Sciatic nerve (tissue), 2 donors: ENCODE measurements at places on chromosomes 5 and 9.

GRCh38 chr9:125428060-125428901, 166.7 kb downstream of the GAPVD1 start:
- no peak for DNase-seq

- DNase-seq, result no peak
Measured at GRCh38 chr5:117461403-117461802, 886.8 kb upstream of the SEMA6A start.

DNA sequence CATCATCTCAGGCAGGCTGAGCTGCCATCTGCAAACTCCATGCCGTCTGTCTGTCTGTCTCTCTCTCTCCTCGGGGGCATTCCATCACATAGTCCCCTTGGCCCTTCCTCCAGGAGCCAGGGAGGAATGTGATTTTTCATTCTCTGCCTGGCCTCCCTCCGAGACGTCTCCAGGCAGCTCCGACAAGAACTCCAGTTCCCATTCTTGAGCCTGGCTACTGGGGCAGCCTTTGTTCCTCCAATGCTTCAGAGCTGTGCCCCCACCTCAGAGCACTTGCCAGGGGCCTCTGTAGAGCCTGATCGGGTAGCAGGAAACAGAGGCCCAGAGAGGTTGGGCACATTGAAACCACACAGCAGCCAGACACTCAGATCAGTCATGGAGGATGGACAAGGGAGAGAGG, 74.0 kb downstream of the COL27A1 start:
- no peak for DNase-seq

- DNase-seq, result no peak
Measured at GRCh38 chr5:96439477-96440184, 6.6 kb upstream of the PCSK1 start.

DNA sequence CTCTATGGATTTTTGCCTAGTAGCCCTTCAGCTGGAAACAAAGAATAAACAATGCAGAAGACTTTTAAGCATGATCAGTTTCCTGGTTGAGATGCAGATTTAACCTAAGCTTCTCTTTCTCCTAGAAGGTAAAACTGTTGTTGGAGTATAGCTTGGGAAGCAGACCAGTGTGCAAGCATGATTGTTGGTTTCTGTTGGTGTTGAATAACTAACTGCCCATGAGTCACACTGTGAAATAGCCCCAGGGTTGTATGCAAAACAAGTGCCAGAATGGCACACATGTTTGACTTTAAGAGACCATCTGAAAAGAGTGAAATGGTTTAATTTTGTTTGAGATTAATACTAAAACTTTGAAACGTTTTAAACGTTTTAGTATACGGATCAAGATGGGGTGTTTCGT, 227.1 kb downstream of the ARHGEF28 start:
- no peak for DNase-seq

GRCh38 chr9:13556656-13557055, 277.2 kb upstream of the MPDZ start:
- DNase-seq, result no peak

- no peak for DNase-seq
Measured at GRCh38 chr9:131809941-131810344, 70.1 kb upstream of the RAPGEF1 start.

DNA sequence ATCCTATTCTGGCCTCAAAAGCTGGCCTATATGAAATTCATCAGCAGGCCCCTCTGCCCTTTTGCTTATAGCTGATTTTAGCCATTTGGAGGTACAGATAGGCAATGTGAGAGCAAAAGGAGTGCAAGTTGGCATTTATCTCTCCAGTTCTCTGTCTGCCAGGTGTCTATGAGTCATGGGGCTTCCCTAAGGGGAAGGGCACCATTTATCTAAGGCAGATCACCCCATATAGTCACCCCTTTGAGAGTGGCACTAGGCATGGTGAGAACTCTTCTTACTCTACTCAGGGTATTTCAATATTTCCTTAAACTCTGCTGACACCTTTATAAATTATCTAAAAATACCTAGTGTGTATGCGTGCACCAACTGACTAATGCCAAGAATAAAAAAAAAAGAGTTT, 314.7 kb upstream of the CDH6 start:
- no peak for DNase-seq

GRCh38 chr5:37662789-37663485, 176.9 kb downstream of the GDNF start:
- no peak for DNase-seq

DNA sequence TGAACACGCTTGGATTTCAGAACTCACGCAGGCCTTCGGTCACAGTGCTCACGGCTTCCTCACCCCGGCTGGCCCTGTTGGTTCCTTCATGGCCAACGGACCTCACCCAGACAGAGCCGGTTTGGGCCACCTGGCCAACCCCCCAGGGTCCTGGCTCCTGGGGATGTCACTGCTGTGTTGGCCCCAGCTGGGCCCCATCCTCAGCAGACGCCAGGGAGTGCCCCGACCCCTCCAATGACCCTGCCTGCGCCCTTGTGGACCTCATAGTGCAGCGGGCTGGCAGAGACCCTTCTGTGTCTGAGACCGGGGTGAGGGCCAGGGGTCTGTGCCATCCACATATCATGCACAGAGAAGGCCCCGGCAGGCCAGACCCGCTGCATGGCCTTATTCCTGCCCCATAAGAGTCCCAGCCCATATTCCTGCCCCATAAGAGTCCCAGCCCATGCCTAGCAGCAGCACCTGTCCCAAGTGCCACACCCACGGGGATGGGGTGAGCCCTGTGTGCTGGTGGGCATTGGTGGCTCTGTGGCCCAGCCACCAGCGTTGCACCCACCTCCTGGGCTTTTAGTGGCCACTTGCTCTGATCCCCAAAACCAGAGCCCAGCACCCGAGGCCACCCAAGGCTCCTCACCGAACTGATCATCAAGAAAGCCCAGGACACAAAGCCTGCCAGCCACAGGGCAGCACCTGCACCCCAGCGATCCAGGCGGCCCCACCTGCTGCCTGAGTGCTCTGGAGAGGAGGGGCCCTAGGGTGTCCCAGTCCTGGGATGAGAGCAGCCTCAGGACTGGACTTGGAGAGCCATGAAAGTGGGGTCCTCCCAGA, 1.3 kb upstream of the LPCAT1 start:
- peak; percentile 59 for DNase-seq

- DNase-seq, result no peak
Measured at GRCh38 chr5:124457101-124457500, 289.3 kb downstream of the ZNF608 start.

DNA sequence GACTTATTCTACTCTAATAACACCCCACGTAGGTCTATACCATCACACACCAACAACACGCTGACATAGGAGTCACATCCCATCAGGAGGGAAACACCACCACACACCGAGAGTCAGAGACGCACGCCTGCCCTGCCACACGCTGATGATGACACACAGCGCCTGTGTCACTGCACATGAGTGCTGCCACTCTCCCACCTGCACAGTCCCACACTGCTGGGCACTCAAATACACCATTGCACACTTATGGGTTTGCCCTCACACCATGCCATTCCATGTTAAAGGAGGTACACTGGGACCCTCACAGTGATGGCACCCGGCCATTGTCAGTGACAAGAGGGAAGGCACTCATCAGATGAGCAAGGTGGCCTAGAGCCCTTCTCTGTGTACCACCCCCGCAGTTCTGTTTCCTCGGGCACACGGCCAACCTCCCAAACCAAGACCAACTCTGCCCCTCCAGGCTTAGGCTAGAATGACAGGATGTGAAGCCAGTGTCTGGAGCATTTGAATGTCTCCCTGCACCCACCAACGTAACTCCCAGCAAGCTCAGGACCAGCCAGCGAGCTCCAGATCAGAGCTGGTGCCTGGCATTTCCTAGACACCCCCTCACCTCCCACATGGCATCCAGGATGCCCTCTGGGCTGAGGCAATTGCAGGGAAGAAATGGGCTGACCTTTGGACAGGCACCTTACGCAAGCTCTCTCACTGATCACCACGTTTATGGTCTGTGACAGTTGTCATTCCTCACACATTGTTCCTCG, 3.6 kb upstream of the CPLX2 start:
- no peak for DNase-seq

GRCh38 chr5:1050423-1051365, 42.1 kb downstream of the NKD2 start:
- DNase-seq, result no peak

DNA sequence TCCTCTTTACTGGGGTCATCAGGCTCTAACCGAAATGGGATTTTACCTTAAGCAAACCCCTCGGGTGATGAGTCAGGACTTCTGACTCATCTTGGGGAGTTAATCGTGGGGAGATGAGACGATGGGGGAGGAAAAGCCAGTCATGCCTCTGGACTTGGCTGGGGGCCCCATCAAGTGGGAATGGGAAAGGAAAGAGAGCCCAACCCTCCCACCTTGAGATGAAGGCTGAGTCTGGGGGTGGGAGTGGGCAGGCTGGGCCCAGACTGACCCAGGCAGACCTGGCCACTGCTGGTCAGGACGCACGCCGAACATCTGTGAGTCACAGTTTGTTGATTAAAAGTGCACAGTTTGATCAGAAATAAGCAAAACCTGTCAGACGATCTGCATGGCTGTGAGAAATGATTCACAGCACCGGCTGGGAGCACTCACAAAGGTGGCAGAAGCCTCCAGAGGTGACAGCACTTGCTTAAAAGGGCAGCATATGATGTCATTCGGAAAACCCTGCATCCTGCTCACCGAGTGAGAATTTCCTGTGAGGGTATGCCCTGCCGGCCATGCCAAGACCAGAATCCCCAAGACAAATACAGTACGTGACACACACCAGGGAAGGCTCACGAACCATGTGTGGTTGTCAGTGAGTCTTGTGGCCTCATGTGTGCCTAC, 50.0 kb upstream of the SLC25A51 start:
- DNase-seq, result no peak

DNA sequence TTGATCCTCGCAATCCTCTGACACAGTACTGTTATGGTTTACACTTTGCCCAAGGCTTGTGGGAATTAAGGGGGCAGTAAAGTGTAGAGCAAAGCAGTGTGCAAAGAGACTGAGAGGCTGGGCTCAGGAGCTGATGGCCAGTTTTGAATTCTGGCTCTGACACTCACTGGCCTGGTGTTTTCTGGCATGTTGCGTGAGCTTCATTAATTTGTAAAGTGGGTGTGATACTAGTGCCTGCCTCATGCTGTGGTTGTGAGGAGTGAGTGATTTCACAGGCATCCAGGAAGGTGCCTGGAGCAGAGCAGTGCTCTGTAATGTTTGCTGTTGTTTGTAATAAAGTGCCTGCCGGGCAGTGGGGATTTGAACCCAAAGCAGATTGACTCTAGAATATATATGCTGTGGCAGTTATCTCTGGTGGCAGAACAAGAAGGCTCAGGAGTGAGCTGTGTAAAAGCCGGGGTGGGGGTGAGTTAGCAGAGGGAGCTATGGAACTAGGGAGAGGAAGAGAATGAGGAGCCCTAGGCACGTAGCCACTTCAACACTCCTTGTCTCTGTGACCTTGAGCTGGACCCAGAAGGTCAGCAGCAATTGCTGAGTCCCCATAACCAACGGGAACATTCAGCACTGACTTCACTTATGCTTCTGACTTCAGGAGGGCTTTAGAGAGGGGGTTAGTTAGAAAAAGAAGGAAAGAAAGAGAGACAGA, 108.5 kb downstream of the DOCK2 start:
- DNase-seq, result no peak

GRCh38 chr5:60809891-60810425, 34.1 kb downstream of the ELOVL7 start:
- DNase-seq, result no peak

- DNase-seq, result no peak
Measured at GRCh38 chr5:112117551-112117950, 301.5 kb downstream of the EPB41L4A start.

DNA sequence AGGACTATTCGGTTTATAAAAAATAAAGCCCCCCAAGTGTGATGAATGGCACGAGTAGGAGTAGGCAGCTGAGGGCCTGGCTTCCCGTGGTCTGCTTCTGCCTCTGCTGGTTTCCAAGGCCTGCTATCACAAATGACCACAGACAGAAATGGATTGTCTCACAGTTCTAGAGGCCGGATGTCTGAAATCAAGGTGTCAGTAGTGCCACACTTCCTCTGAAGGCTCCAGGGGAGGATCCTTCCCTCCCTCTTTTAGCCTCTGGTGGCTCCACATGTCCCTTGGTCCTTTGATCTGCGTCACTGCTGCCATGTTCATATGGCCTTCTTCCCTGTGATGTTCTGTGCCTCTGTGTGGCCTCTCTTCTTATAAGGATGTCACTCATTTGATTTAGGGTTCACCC, 15.1 kb downstream of the PRKACG start:
- DNase-seq, result no peak

- no peak for DNase-seq
Measured at GRCh38 chr5:119302916-119303897, 52.6 kb upstream of the TNFAIP8 start.

DNA sequence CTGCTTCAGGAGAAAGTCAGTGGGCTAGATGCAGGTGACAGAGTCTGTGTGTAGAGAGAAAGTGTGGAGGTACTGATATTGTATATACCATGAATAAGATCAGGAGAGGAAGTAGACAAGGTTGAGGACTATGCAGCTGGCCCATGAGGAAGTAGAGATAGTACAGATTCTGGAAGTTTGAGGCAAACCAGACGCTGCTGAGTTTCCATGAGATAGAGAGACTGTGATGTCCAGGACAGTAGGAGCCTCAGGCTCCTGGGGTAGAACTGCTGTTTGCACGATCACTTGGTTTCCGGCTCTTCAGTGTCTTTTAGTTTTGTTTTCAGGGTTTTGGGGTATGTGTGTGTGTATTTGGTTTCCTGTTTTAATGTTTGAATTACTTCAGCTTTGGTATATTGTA, 13.6 kb downstream of the OTULINL start:
- DNase-seq, result no peak

- no peak for DNase-seq
Measured at GRCh38 chr9:2012347-2012746, 2.8 kb upstream of the SMARCA2 start.

DNA sequence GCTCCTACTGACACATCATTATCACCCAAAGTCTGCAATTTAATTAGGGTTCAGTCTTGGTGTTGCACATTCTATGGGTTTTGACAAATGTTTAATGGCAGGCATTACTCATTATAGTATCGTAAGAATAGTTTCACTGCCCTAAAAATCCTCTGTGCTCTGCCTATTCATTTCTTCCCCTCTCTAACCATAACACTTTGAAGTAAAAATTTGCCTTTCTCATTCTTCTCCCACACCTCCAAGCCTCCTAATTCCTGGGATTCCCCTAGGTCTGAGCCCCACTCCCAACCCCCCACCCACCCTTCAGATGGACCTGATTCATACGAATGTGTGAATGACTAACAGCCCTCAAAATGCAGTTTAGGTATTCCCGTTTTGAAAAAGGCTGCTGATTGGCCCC, 18.4 kb downstream of the ENC1 start:
- DNase-seq, result no peak

DNA sequence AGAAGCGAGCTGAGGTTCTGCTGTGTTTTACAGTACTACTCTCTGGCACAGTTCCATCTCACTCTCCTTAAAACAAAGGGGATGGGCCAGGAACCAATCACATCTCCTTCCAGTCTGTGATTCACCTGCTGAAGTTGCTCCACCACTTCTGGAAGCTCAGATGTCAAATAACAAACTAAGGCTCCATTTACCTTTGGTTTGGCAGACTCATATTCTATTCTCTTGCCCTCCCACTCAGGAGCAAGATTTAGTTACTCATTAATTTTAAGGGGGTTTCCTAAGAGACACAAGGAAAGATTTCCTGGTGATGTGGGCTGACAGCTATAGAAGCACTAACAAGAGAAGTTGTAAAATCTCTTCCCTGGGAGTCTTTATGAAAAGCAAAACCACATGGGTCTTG, 37.8 kb upstream of the KIF2A start:
- DNase-seq, result no peak

GRCh38 chr5:159422361-159422760, 92.1 kb upstream of the IL12B start:
- DNase-seq, result no peak

GRCh38 chr9:87371795-87372355, 125.8 kb upstream of the DAPK1 start:
- no peak for DNase-seq
